ENCODE measurements at places on chromosomes 7 and 10. TPM values are rescaled to one million over a fixed set of nuclear protein-coding genes. Genes with fewer than 3 reads are reported as not detected.

CABCOCO1 gene
- 0.40 TPM for total RNA-seq

SH2B2 gene
- 3.6 TPM for total RNA-seq

WIPF3 gene
- 0.57 TPM for total RNA-seq

ENO4 gene
- 0.16 TPM for total RNA-seq

CASTOR2 gene
- total RNA-seq = 3.9 TPM

CYP3A4 gene
- total RNA-seq = not detected

ASIC3 gene
- total RNA-seq = 12.2 TPM

CPN1 gene
- 0.21 TPM for total RNA-seq

EPO gene
- total RNA-seq = not detected

SFRP4 gene
- 6.9 TPM for total RNA-seq

SLC29A3 gene
- total RNA-seq = 15.3 TPM

OR2A42 gene
- total RNA-seq = not detected

FAM221A gene
- total RNA-seq = 0.35 TPM

EXOSC1 gene
- total RNA-seq = 53.0 TPM

CALCR gene
- not detected for total RNA-seq

EIF5AL1 gene
- 3.1 TPM for total RNA-seq

YAE1 gene
- 15.1 TPM for total RNA-seq

DYNC1I1 gene
- 0.20 TPM for total RNA-seq

CREM gene
- total RNA-seq = 35.8 TPM

CDK14 gene
- total RNA-seq = 0.14 TPM

GPR15LG gene
- not detected for total RNA-seq

NUTM2E gene
- total RNA-seq = 0.59 TPM

IDI2 gene
- not detected for total RNA-seq

CD36 gene
- 0.06 TPM for total RNA-seq

PRKCQ gene
- 4.3 TPM for total RNA-seq

ANKRD7 gene
- 0.23 TPM for total RNA-seq

NRG3 gene
- not detected for total RNA-seq

FAM149B1 gene
- total RNA-seq = 7.7 TPM

ADIRF gene
- total RNA-seq = 0.21 TPM

NKX2-3 gene
- total RNA-seq = 0.07 TPM

SEMA3E gene
- 2.1 TPM for total RNA-seq

VSTM4 gene
- total RNA-seq = 0.36 TPM

PRPF18 gene
- total RNA-seq = 18.5 TPM

LRRD1 gene
- not detected for total RNA-seq

SPDYE2B gene
- not detected for total RNA-seq

ADARB2 gene
- total RNA-seq = not detected

LRRN3 gene
- not detected for total RNA-seq

VWDE gene
- 0.60 TPM for total RNA-seq

Measured in A549 treated with RU486 at 1 μM for 4 hours (cell line).